ENCODE measurements at places on chromosomes 3 and 15.

DNA sequence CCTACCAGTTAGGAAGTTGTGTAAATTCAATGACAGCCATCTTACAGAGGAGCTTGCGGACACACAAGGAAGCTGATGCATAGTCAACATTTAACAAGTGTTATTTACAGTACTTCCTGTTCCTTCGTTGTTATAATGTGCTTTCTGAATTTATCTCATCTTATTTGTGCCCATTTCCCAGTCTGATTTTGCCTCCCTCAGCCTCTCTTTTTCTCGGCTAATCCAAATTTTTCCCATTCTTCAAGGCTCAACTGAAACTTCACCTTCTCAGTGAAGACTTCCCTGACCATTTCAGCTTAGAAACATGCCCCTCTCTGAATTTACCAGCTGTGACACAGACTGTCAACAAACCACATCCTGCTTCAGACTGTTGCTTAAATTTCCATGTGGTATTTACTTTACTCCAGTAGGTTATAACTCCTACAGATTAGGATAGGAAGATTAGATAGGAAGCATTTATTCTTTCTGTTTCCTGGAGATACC, 55.7 kb upstream of the CP start:
- peak; percentile 91 for DNase-seq

DNA sequence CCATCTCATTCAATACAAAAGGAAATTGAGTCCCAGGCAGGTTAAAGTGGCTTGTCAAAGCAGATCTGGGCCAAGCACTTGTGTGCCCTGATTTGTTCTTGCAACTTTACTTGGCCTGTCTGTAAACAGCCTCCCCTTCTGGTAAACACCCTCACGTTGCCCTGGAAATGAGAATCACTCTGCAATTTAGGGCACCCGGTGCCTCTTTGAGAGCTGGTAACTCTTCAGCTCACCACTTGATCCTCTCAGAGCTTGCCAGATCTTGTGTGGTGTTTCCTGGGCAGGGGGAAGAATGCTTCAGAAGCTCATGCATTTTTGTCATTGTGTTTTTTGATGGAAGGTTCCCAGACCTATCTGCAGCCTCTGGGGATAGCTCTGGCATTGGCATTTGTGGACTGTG, 11.3 kb downstream of the MED12L start:
- DNase-seq: no peak

- DNase-seq: no peak
These were observed 61.7 kb downstream of the TGFBR2 start for GRCh38 chr3:30668051-30668609.

DNA sequence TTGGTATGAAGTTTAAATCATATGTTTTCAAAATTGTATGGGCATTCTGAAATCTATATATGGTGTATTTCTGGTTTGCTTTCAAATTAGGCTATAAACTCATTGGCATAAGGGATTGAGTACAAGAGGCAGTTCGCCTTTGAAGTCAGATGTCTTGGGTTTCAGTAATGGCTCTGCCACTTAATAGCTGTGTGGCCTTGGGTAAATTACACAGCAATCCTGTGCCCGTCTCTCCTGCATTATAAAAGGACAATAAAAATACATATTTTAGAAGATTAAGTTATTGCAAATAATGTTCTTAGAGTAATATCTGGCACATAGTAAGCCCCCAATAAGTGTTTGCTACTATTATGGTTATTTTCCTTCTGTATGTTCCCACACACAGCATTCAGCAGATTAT, 20.4 kb upstream of the STRIT1 start:
- no peak for DNase-seq

DNA sequence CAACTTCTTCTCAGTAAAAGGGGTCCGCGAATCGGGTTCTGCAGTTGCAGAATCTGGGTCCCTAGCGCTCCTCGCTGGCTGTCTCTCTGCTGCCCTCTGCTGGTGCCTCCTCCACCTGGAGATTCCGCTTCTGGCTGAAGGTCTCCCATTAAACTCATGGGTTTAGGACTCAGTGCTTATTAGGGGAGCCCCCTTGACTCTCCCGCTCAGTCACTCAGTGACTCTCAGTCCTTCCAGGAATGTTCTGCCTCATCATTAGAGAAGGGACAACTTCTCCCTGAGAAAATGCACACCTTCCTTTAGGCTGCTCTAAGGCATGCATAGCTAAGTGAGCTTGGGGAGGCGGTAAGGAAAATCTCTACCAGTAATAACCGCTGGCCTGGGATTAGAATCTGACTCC, 7.1 kb downstream of the CPN2 start:
- DNase-seq: peak; percentile 82

DNA sequence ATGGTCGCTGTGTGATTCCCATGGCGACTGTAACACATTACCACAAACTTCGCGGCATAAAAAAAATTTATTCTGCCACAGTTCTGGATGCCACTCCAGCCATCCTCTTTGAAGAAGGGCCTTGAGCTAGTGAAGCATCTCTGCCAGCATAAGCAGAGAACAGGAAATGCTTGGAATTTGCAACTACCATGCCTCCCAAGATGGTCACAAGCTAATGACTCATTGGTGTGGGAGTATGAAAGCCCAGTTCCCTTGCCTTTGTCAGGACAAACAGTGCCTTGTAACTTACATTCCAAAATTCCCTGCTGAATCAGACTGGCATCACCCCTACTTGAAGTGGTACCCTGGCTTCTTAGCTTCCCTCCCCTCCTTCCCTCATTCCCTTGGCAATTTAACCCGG, 129.7 kb downstream of the PROS1 start:
- peak; percentile 88 for DNase-seq

DNA sequence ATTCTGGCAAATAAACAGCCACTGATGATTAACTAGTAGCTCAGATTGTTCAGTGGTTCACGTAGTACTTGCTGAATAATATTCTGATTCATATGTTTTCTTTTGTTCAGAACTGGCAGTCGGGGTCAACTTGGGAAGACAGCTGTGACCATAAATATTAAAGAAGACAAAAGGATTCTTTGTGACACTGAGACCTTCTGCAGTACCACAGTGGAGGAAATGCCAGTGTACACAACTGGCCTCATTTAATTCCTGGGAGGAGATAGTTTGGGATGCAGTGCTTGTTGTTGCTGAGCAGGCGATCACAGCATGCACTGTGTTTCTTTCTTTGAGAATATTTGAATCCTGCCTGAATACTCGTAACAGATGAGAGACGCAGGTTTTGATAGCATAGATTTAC, 26.7 kb upstream of the MCF2L2 start:
- DNase-seq: peak; percentile 83

- DNase-seq: no peak
These were observed 112.2 kb downstream of the RARB start for GRCh38 chr3:25540273-25540672.

- no peak for DNase-seq
These were observed 51.1 kb downstream of the BDH1 start for GRCh38 chr3:197504641-197505121.

DNA sequence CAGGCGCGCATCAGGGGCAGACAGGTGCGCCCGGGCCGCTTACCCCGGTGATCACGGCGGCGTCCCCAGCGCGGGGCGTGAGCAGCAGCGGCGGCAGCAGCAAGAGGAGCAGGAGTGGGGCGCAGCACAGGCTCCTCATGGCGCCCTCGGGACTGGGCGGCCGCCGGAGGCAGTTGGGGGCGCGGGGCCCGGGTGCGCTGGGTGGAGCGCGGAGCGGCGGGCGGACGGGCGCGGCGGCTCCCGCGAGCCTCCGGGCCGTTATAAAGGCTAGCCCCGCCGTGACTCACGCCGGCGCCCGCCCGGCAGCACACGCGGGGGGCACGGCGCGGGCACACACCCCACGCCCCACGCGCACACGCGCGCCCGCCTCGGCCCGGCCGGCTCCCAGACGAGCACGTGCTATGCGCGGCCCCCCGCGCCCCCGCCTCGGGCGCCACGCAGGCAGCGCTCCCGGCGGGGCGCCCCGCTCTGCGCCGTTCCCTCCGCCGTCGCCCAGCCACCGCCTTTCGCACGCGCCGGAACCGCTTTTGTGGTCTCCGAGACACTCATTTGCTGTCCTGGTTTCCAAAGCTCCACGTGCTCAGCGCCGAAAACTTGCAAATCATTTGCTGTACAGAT, at the start of gene PROK2:
PROK2 (minus strand) TSS at position 235 of the 618 bp plus-strand sequence; CDS start at position 139, 96 bp downstream.
- no peak for DNase-seq

GRCh38 chr3:133388696-133389395, 11.0 kb upstream of the BFSP2 start:
- DNase-seq: no peak

DNA sequence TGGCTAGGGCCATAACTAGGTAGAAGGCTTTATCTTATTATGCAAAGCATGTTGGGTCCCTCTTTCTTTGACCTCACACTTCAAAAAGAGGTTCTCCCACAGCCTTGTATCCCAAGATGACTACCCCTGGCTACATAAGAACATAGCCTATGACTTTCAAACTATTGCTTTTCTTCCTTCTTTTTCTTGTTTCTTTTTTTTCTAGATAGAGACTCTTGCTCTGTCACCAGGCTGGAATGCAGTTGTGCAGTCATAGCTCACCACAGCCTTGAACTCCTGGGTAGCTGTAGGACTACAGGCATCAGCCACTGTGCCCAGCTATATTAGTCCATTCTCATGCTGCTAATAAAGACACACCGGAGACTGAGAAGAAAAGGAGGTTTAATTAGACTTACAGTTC, 47.2 kb downstream of the DIPK2A start:
- DNase-seq: peak; percentile 49

GRCh38 chr3:127162947-127163645, 29.8 kb upstream of the PRR23E start:
- DNase-seq: peak; percentile 11

DNA sequence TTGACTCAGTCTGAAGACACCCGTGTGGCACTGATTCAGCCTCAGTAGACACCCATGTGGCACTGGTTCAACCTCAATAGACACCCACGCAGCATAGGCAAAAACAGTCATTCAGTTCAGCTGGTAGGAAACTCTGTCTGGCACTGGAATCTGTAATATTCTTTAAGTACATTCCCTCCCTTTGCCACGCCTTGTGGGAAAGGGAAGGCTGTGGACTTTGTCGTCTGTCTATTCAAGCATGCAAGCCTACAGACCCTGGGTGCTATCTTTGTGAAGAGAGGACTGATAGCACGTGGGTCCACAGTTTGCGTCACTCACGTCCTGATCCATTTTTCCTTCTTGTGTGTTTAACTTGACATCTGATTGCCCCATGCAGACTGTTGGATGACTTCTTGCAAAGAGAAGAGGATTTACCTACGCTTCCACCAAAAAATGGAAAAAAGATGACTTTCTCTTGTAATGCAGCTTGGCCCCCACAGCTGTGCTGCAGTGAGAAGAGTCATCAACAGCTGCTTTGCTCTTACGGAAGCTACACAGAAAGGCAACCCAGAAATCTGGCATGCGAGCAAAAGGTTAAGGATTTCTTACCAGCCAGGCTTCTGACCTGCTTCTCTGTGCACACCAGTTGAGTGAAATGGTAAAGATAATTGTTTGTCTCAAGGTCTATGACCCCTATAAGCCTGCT, 278.1 kb downstream of the ULK4 start:
- DNase-seq: peak; percentile 43

DNA sequence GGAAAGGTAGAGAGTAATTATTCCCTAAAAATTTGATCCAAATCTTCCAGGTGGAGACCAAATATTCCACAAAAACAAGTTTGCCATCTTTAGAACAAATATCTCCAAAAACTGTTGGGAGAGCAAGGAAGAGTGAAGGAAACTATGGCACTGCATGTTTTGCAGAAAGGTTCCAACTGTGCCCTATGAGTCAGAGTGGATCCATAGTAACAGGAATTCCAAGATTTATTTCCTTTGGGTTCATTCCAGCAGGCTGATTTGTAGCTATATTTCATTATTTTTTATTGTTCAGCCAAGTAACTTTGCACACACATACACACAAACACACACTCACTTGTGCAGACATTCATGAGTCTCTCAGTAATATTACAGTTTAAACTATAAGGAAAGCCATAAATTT, 459.7 kb upstream of the EPHA6 start:
- peak; percentile 78 for DNase-seq

DNA sequence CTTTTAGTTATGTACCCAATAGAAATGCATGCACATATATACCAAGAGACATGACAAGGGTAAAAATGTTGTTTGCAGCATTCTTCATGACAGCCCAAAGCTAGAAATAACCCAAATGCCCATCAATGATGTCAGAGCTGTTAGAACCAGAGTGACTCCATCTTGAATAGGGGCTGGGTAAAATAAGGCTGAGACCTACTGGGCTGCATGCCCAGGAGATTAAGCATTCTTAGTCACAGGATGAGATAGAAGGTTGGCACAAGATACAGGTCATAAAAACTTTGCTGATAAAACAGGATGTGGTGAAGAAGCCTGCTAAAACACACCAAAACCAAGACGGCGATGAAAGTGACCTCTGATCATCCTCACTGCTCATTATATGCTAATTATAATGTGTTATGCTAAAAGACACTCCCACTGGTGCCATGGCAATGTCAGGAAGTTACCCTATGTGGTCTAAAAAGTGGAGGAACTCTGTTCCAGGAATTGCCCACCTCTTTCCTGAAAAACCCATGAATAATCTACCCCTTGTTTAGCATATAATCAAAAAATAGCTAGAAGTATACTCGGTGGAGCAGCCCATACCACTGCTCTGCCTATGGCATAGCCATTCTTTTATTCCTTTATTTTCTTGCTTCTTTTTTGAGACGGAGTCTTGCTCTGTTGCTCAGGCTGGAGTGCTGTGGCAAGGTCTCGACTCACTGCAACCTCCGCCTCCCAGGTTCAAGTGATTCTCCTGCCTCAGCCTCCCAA, 32.9 kb downstream of the ZBTB11 start:
- peak; percentile 88 for DNase-seq

DNA sequence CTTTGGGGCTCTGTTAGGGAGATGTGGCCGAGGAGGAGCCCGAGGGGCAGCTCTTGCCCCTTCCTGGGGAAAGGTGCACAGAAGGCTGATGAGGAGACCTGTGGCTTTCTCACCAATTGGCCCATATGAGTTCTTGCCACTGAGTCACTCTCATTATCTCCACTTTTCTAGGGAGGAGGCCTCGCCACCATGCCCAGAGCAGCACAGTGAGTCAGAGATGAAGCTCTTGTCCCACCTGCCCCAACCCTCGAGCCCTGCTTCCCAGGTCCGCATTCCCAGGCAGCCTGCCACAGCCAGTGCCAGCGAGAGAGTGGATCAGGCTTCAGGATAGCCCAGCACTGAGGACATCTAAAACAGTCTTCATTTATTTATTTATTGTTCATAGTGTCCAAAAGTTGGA, 53.5 kb downstream of the AMOTL2 start:
- DNase-seq: peak; percentile 76

GRCh38 chr15:24054547-24055245, 367.6 kb upstream of the NDN start:
- no peak for DNase-seq

DNA sequence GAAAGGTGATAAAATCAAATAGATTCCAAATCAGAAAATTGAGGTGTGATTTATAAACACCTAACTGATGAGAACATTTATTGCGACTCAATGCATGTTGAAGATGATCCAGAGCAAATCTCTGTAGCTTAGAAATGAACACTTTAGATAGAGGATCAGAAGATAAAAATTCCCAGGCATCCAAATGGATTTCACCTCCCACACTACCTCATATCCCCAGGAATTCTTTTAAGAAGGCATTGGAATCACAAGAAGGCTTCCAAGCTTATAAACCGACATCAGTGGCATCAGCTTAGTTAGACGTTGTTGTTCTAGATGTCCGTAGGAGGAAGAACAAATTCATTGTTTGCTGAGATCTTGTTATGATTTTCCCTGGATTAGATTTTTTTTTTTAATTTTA, 154.4 kb downstream of the EBLN2 start:
- no peak for DNase-seq

GRCh38 chr3:141116721-141117120, 65.6 kb downstream of the SPSB4 start:
- DNase-seq: no peak

GRCh38 chr3:62679988-62680387, 195.2 kb downstream of the CADPS start:
- DNase-seq: peak; percentile 12

- DNase-seq: no peak
These were observed 58.6 kb downstream of the PIAS1 start for GRCh38 chr15:68112706-68113105.

GRCh38 chr3:58640700-58641372, 25.7 kb downstream of the FAM3D start:
- peak; percentile 92 for DNase-seq
